NCI-H510A (cell line): ENCODE measurements at places on chromosomes 6 and 20.

- no peak for DNase-seq
These were observed 474.0 kb downstream of the TFAP2B start for GRCh38 chr6:51292659-51293058.

- DNase-seq = no peak
These were observed 134.2 kb downstream of the PLCB4 start for GRCh38 chr20:9203081-9203447.

- DNase-seq = peak; percentile 93
These were observed at the start of gene SRXN1 for GRCh38 chr20:653110-653589. TSS of gene SRXN1 (minus strand) at chr20:653200. CDS start at chr20:653185, 15 bp downstream.

GRCh38 chr20:33443006-33443511 lies 504 bp downstream of the SNTA1 start:
- no peak for DNase-seq

DNA sequence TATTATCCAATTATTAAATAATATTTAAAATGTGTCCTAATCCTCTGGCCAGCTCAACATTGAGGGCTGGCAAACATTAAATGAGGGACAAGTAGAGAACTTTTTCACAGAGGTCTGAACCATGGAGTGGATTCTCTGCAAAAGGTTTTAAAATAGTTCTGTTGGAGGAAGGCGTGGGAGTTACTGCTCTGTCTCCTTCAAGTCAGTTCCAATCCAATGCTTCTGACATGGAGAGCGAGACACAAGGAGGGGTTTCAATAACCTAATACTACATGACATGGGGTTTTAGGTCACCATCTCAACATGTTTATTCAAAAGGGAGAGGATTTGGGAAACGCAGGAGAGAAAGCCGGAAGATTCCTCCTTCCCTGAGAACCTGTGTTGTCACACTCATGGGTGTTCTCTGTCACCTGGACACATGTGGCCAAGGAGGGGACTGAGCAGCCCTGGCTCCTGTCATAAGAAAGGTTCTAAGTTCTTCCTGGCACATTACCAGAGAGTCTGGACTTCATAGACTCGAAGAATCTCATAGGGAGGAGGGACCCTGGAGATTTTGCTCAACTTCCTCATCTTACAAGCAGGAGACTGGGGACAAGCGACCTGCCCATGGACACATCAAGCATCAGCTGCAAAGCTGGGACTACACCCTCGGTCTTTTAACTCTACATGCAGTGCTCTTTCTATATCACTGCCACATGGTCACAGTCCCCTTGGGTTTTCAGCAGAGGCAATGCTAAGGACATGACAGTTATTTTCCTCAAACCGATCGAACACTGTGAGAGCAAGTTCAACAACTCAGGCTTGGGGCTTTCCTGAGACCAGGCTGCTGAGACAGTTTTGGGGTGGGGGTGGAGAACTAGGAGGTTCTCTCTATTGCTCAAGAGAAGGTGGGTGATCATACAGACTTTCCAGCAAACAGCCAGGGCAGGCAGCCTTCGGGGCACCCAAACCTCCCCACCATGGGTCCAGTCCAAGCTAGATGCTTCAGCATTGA lies 38.6 kb downstream of the PRDM1 start:
- DNase-seq = no peak

DNA sequence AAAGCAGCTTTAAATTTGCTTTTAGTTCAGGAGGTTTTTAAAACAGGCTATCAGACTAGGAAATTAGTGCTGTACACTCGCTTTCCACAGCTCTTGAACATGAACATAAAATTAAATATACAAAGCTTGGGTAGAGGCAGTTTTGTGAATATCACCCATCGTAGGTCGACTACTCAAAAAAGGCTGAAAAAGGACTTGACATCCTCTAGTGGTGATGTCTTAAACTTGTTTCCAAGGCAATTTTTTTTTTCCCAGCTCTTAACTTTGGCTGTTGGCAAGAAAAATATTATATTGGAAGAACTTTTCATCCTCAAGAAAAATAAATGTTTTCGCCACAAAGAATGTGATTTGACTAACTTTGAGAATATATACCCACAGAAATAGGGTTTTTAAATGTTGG lies 2.9 kb downstream of the MAP7 start:
- no peak for DNase-seq

GRCh38 chr6:169778646-169779045 lies 27.2 kb downstream of the ERMARD start:
- no peak for DNase-seq

- no peak for DNase-seq
These were observed 165.9 kb downstream of the SASH1 start for GRCh38 chr6:148508401-148509041.

DNA sequence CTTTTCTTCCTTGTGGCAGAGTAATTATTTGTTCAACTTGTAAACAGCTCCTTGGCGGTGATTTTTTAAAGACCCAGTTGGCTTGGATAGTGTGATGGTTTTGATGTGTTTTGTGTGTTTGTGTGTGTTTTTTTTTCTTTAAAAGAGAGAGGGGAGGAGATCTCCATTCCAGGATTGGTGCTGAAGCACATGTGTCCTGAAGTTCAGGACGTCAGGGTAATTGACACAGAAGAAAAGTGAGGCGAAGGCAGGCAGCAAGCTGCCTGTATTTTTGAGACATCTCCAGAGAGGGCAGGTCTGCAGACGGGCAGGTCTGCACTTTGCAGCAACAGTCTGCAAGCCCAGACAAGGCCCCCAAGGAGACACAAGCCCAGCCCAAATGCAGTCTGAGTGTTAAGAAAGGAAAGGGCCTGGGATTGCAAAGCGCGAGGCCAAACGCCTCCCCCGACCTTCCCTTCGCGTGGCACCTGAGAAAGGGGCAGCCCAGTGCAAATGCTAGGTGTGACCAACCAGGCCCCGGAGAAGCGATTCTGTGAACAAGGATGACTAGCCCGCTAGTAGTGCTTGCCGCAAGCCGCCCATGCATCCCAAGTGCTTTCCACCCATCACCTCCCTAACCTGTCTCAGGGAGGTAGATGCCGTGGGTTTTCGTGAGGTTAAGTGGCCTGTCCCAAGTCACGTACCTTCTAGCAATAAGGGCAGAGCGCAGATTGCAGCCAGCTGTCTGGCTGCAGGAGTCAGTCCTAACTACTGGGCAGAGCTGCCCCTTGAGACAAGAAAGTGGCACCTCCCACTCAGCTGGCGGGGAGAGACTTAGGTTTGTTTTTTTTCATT lies 230.5 kb downstream of the ZMYND8 start:
- DNase-seq = no peak
